H1 (cell line): ENCODE measurements at places on chromosomes 3 and 15. TPM values are rescaled to one million over a fixed set of nuclear protein-coding genes. Genes with fewer than 3 reads are reported as not detected.

The KNL1 gene
- polyA plus RNA-seq = 2.7 and 4.4 TPM in 2 replicates

- no peak for DNase-seq
Measured at GRCh38 chr3:135980343-135980742, 14.8 kb downstream of the PPP2R3A start.

DNA sequence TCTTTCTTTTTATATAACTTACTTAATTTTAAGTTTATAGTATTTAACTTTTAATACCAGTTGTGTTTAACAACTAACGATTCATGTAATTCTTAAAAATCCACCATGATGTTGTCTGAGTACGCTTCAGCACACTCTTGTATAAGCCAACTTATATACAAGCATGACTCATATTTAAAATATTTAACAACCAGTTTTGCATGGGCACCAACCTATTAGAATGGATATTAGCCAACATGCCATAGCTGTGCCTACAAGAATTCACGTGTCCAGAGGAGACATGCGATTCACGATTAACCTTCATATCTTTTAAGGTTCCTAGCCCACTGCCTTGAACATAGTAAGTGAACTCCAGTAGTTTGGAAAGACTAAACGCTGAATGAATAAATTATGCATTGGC lies 1023.2 kb downstream of the TBL1XR1 start:
- no peak for DNase-seq

DNA sequence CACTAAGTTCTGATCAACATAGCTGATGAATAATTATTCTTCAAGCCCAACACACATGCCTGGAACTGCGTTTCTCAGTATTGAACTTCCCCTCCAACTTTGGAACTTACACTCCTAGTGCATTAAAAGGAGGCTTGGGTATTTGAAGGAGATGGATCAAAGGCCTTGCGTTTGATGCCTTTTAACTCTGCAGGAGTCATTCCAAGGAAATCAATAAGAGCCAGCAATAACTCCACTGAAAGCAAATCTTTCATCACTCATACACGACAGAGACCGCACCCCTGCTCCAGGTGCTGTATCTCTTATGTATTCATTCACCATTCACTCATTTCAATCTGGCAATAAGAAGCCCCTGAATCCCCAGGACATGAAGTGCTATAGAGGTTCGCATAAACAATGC lies 14.0 kb upstream of the FSIP1 start:
- DNase-seq = no peak

- DNase-seq = peak; percentile 61
Measured at GRCh38 chr15:91855684-91856489, 2.4 kb downstream of the SLCO3A1 start.

GRCh38 chr3:124928333-124929202 lies 6.0 kb downstream of the MUC13 start:
- DNase-seq = peak; percentile 66

The ARNT2 gene
- 9.5 and 10.0 TPM in 2 replicates for polyA plus RNA-seq

- DNase-seq = no peak
Measured at GRCh38 chr15:48703544-48703943, 58.0 kb upstream of the FBN1 start.

GRCh38 chr3:195829897-195830254 lies 18.1 kb upstream of the MUC4 start:
- no peak for DNase-seq

The FOXB1 gene
- polyA plus RNA-seq = 0.92 and 2.7 TPM in 2 replicates

- no peak for DNase-seq
Measured at GRCh38 chr3:111598552-111598951, 3.4 kb upstream of the ZBED2 start.

The PRSS50 gene
- 0.71 and 1.1 TPM in 2 replicates for polyA plus RNA-seq

The LYZL4 gene
- polyA plus RNA-seq = not detected in 2 replicates

The STRA6 gene
- polyA plus RNA-seq = 14.5 and 21.0 TPM in 2 replicates

- no peak for DNase-seq
Measured at GRCh38 chr3:15399970-15400369, 27.4 kb downstream of the METTL6 start.

The KAT2B gene
- 0.14 and 0.24 TPM in 2 replicates for polyA plus RNA-seq

The SLITRK3 gene
- polyA plus RNA-seq = 0.71 and 1.1 TPM in 2 replicates

GRCh38 chr15:31403606-31404005 lies 77.0 kb downstream of the KLF13 start:
- DNase-seq = no peak

The ATOSA gene
- 3.6 and 4.6 TPM in 2 replicates for polyA plus RNA-seq

DNA sequence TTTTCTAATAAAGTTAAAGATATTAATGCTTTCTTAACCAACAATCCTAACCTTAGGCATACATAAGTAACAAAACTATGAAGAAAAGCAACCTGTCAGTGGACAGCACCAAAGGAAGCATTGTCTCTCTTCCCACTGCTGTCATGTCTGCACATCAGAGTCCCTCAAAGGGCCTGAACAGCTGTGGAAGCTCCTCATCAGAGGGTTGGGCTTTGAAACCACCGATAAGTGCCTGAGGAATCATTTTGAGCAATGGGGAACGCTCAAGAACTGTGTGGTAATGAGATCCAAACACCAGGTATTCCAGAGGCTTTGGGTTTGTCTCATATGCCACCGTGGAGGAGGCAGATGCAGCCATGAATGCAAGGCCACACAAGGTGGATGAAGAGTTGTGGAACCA lies 182.5 kb downstream of the FMN1 start:
- DNase-seq = no peak

- no peak for DNase-seq
Measured at GRCh38 chr3:172270557-172271166, 177.6 kb downstream of the GHSR start.

The UBA3 gene
- polyA plus RNA-seq = 23.3 and 40.8 TPM in 2 replicates

DNA sequence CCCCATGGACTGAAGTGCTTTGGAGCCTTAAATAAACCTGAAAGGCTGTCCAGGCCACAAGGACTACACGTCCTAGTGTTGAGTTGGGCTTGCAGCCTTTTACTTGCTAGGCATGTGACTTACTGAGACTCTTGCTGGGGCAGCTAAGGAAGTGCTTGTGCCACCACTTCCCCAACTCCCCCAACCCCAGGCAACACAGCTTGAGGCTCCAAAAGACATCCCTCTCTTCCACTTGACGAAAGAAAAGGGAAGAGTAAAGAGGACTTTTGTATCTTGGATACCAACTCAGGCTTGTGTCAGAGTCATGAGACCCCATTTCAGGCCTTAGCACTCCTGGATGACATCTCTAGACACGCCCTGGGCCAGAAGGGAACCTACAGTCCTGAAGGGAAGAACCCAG lies 109.8 kb downstream of the XRN1 start:
- no peak for DNase-seq

GRCh38 chr3:134898181-134898754 lies 103.2 kb downstream of the EPHB1 start:
- DNase-seq = no peak

DNA sequence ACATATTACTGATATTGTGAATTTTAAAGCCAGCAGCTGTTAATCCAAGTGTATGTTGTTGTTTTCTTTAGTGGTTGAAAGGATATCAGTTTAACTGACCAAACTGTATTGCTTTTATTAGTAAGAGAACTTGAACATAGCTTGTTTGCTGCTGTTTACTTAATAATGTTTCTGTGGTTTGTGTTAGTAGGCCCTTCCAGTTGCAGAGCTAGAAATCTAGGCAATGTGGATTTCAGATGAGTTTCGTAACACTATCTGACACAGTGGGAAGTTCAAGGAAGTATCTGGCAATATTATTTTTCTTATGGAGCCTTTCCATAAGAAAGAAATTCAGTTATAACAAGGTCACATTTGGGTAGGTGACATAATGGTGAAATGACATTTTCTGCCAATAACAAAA lies 18.5 kb downstream of the ZNF609 start:
- DNase-seq = no peak

DNA sequence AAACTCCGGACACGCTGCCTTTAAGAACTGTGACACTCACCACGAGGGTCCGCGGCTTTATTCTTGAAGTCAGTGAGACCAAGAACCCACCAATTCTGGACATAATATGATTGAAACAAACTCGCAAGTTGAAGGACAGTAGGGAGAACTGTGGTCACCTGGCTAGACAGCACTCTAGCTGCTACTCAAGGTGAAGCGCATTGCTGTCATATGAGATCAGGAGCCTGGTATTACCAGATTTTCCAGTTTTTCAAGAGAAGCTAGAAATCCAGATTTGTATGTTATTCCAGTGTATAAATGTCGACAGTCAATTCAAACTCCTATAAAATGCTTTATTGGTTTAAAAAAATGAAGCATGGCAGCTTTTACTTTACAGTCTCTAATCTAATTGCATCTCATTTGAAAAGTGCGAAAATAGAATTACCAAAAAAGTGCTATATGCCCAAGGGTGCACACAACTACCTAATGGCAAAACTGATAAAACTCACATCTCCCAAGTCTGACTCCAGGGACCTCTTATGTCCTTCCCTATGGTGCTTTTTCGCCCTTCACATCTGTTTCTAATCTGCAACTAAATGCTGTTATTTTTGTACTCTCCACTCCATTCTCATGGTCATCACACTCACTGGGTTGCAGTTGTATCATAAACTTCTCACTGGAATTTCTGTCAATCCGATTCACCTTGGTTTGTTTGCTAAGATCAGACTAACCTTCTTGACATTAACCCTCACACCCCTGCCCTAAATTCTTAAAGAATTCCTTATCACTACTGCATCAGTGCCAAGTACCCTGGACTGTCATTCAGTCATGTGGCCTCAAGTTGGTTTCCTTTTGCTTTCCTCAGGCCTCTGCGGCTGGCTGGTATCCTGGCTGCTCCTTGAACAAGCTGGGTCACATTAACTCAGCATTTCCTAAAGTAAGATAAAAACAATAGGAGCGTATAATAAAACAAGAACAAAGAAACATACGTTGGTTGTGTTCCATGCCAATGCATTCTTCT lies 31.5 kb upstream of the ARHGEF26 start:
- no peak for DNase-seq

GRCh38 chr3:186258968-186259367 lies 103.1 kb downstream of the DGKG start:
- DNase-seq = no peak
